ENCODE measurements at places on chromosomes 6 and 20.

DNA sequence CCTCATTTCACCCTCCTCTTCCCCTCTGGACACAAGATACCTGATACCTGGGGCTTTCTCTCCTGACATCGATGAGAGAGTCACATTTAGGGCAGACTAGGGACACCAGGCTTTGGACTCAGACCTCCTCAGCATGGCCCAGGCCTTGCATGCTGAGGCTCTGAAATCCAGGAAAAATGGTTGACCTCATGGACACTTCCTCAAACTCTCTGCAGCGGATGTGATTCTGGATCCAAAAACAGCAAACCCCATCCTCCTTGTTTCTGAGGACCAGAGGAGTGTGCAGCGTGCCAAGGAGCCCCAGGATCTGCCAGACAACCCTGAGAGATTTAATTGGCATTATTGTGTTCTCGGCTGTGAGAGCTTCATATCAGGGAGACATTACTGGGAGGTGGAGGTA, 10.9 kb downstream of the BTN3A1 start:
- DNase-seq, result no peak

GRCh38 chr20:8667306-8667705, 401.6 kb upstream of the PLCB4 start:
- no peak for DNase-seq

DNA sequence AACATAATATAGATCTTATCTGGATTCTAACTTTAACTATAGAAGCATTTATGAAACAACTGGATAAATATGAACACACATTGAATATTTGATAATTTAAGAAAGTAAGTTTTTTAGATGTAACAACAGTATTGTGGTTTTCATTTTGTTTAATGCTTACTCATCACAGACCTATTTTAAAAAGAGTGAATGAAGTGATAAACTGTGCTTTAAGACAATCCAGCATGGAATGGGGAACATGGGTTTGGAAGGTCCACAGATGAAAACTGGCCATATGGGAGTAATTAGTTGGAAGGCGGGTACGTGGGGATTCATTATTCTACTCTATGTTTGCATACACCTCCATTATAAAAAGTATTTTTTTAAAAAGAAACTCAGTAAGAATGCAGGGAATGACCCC, 21.2 kb downstream of the EPB41L2 start:
- DNase-seq, result no peak

DNA sequence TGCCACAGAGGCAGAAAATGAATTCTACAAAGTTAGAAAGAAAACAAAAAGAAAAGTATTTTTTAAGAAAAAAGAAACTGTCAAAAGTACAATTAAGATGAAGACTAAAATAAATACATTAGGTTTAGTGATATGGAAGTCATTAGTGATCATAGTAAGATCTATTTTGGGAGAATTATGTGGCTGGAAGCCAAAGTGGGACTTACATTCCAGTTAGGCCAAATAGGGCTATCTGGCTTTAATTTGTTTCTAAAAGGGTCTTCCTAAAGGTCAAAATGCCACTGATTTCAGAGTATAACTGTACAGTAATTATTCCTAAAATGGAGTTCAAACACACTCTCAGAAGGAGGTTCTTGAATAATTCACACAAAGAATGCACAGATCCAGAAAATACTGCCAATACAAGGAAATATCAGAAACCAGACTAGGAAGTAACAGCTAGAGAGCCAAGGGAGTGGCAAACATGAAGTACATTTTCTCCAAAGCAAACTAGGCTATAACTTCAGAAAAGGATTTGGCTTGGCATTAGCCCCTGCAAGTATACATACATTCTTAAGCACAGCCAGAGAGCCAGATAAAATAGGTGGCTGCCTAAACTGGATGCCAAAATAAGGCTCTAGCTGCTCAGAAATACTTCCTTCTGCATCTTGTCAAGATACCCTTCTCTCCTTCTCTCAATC, 45.3 kb downstream of the PDSS2 start:
- DNase-seq, result no peak

DNA sequence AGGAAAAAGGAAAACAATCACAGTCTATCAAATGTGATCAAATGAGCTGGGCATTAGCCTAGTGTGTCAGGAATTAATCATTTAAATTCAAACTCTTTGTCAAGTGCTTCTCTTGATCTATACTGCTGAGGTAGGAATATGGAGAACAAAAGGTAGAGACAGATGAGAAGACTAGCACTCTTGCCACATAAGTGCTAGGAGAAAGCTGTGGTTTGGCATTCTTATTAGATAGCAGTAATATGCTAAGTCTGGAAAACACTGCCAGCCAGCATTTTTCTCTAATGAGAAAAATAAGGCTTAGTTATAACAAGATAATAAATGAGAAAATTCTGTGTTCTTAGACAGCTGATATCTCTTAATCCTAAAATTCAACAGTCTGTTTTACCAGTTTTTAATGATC, 38.9 kb downstream of the ORC3 start:
- DNase-seq, result no peak

GRCh38 chr6:57193177-57193576, 21.1 kb downstream of the BAG2 start:
- no peak for DNase-seq

- DNase-seq, result no peak
These were observed 41.3 kb downstream of the SESN1 start for GRCh38 chr6:109053336-109053735.

DNA sequence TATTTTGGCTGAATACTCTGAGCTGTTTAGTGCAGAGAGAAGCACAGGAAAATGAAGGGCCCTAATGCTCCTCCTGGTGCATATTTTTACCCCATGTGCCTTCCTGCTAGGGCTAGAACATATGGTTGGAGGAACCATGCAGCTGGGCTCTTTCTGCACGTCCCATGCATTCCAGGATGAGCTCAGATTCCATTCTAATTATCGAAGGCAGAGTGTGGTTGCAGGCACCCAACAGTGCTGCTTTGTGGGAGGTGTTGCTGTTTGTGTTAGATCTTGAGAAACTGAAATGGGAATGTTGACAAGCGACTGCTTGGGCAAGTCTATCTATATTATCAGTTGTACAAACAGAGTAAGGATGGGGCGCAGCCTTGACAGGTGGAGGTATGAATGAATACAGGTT, 419.5 kb downstream of the DHX35 start:
- DNase-seq, result peak; percentile 55

- DNase-seq, result peak; percentile 76
These were observed 8.7 kb downstream of the CST3 start for GRCh38 chr20:23629017-23629541.

DNA sequence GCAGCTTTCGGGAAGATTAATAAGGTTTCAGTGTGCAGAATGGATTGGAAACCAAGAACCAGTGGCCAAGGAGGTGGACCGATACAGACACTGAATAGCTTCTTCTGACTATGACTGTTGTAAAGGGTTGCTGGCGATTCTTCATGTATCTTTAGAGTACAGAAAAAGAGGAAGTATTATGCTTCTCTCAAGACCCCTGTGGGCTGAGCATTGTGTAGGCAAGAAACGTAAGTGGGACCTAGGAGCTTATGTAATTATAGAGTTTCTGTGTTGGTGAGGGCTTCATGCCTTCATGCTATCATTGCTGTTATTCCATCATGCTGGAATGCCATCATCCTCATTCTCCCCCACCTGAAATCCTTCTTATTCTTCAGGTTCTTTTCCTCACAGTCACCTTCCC, 105.4 kb upstream of the AKIRIN2 start:
- DNase-seq, result no peak

GRCh38 chr20:11368499-11368898, 549.2 kb upstream of the BTBD3 start:
- DNase-seq, result no peak

DNA sequence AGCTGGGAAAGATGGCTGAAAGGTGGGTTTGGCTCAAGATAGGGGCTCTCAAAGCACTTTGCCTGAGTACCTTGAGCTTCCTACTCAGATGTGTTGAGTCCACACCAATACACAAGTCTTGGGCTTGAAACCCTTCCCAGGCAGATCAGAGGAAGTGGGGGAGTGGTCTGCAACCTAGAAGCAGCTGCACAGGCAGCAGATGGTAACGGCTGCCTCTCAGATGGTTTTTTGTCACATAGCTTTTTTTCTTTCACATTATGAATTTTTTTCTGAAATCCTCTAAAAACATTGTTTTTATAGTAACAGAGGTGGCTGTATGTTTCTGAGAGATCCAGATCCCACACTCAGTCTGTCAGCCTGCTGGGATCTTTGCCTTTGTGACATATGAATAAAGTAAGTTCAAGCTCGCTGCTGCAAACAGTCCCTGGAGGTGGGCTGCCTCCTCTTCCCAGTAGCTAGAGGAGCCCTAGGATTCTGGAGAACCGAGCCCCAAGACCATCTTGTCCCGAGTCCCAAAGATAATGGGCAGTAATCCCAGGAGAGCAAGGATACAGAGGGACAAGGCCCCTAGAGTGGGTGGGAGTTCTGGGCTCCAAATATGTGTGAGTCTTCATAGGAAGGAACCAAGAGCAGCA, 97.1 kb upstream of the TOP1 start:
- no peak for DNase-seq

- no peak for DNase-seq
These were observed 30.3 kb upstream of the AFDN start for GRCh38 chr6:167796192-167796981.

- no peak for DNase-seq
These were observed 87.7 kb downstream of the KCNB1 start for GRCh38 chr20:49394757-49395156.

- DNase-seq, result no peak
These were observed 32.8 kb downstream of the KIF25 start for GRCh38 chr6:168030218-168030746.

GRCh38 chr20:21006611-21007010, 99.5 kb downstream of the LINC00237 start:
- no peak for DNase-seq

- DNase-seq, result no peak
These were observed 158.1 kb upstream of the ZNF217 start for GRCh38 chr20:53751620-53752318.

- no peak for DNase-seq
These were observed 37.7 kb upstream of the MAFB start for GRCh38 chr20:40726776-40727175.

GRCh38 chr20:44196271-44196670, 9.3 kb upstream of the JPH2 start:
- no peak for DNase-seq

DNA sequence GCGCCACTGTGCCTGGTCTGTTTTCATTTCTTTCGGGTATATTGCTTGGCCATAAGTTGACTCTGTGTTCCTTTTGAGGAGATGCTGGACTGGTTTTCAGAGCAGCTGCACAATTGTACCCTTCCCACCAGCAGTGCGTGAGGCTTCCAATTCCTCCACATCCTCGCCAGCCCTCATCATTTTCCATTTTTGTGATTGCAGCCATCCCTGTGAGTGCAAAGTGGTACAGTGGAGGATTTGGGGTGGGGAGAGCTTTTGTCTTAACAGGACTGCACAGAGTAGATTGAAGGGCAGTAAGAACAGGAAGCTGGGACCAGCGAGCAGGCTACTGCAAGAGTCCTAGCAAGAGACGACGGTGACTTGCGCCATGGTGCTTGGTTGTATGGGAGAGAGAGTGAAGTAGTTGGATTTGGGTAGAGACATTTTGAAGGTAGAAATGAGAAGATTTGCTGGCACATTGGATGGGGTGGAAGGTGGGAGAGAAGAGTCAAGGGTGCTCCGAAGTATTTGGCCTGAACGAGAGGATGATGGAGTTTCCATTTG, 18.3 kb downstream of the BCAS4 start:
- DNase-seq, result no peak

- no peak for DNase-seq
These were observed 193.6 kb upstream of the FOXQ1 start for GRCh38 chr6:1118287-1118647.

DNA sequence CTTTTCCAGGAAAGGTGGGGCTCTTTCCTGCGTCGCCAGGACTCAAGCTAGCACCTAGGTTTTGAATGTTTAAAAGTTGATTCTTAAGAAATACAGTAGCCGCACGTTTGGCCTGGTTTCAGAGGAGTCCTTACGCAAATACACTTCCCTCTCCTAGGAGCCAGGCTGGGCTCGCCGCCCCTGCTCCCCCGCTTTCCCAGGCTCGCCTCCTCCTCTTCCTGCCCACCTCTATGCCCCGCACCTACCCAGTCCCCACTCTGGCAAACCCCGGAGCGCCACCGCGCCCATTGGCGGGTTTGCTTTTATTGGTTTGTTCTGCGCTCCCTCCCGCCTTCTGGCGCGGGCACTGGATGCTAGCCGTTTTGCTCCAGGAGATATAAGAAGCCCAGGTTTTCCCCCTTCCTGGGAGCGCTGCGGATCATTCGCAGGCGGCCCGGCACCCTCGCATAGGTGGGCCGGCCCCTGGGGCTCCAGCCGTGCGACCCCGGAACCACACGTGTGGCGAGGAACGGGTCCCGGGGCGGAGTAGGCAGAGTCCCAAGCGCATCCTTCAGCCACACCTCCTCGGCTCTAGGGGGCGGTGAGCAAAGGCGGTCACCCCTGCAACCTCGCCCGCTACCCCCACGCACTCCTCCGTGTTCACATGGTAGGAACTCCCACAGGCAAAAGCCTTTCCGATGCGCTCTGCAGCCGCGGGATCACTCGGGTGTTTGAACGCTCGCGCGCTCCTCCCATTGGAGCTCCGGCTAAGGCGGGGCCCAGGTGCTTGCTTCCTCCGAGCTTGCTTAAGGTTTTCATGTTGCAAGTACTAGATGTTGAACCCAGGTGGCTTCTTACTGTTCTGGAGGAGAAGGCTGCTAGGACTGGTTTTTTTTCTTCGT, 119.0 kb downstream of the RTN4IP1 start:
- peak; percentile 82 for DNase-seq

DNA sequence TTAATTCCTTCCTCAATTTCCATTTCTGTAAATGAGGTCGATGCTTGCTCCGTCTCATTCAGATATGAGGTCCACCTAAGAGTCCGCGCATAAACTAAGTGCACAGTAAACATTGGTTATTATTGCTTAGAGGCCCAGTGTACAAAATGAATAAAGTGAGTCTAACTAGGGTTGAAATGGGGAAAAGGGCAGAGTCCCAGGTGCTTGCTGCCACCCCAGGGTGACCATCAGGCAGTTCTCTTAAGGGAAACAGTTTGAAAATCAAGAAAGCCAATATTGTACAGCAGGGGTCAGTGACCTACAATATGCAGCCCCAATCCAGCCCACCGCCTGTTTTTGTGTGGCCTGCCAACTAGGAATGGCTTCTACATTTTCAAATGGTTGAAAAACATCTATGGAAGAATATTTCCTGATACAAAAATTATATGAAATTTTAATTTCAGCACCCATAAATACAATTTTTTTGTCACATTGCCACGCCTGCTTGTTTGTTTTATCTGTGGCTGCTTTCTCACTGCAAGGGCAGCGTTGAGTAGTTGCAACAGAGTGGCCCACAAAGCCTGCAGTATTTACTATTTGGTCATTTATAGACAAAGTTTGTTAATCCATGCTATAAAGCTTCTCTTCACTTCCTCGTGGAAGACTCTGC, 43.3 kb downstream of the SLC13A3 start:
- no peak for DNase-seq

Data from endodermal cell (in vitro differentiated cells).